Stimulated activated CD8-positive, alpha-beta memory T cell treated with anti-CD3 and anti-CD28 coated beads, Interleukin-7, amount 100 ng/mL, for 1 hour (primary cell): ENCODE measurements at places on chromosomes 4 and X.

DNA sequence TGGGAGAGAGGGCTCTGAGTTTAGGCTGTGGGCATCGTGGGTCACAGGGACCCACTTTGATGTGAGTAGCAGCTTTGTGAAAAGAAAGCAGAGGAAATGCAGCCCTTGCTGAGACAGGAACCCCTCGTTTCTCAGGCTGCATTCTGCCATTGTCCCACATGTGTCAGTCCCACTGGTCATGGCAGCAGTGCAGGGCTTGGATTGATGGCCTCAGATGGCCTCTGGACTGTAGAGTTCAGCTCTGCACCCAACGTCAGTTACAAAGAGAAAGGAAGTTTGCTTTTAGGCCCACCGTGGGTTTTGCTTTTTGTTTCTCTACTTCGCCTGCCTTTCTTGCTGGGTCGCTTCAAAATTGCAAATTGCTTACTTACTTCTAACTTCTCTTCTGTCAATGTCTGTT is 248.3 kb upstream of the KLF3 start:
- DNase-seq: no peak

DNA sequence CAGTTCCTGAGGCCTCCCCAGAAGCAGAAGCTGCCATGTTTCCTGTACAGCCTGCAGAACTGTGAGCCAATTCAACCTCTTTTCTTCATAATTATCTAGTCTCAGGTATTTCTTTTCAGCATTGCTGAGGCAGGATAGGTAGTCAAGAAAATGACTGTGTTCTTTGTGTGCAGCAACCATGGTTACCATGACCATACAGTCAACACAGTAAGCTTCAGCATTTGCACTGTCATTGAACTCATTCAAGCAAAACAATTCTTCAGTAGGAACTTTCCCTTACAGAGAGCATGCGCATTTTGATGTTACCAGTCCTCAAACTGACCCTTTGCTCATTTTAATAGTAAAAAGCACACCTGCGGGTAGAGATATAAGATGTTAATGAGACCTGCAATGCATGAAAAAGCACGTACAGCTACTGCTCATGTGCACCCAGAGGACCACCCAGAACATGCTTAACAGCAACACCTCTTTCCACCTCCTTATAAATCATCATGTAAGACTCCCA is 180.8 kb downstream of the PRKX start:
- DNase-seq: no peak

- no peak for DNase-seq
Measured at GRCh38 chrX:132463411-132463810, 25.4 kb downstream of the MBNL3 start.

DNA sequence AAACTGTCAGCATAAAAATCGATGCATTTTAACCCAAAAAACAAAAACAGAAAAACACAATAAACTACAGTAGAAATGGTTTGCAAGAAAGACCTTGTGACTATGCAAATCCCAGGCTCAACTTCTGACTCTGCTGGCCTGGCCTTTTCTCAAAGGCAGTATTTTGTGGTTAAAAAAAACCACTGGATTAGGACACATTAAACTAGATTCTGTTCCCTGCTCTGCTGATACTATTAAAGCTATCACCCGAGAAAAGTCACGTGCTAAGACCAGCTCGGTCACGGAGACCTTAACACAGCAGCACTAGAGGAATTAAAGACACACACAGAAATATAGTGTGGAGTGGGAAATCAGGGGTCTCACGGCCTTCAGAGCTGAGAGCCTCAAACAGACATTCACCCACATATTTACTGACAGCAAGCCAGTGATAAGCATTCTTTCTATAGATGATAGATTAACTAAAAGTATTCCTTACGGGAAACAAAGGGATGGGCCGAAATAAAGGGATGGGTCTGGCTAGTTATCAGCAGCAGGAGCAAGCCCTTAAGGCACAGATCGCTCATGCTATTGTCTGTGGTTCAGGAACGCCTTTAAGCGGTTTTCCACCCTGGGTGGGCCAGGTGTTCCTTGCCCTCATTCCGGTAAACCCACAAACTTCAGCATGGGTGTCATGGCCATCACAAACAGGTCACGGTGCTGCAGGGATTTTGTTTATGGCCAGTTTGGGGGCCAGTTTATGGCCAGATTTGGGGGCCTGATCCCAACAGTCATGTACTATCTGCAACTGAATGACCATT is 16.1 kb downstream of the CBR4 start:
- no peak for DNase-seq

DNA sequence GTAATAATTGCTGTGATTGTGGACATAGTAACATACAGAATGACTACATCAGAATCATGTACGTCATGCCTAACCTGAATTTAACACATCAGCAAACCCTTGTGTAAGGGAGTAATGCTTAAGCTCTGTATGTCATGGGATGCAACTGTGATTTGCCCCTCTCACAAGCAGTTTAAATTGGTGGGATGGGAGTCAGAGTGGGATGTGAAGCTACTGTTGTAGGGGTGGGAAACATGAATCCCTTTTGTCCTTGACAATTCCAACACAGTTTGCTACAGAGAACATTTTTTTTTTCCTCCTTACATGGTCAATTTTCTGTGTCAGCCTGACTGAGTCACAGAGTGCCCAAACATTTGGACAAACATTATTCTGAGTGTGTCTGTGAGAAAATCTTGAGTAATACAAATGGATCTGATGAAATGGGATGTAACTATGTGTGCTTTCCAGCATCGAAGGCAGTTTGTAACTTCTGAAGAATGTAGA is 392.8 kb downstream of the GPM6A start:
- no peak for DNase-seq

DNA sequence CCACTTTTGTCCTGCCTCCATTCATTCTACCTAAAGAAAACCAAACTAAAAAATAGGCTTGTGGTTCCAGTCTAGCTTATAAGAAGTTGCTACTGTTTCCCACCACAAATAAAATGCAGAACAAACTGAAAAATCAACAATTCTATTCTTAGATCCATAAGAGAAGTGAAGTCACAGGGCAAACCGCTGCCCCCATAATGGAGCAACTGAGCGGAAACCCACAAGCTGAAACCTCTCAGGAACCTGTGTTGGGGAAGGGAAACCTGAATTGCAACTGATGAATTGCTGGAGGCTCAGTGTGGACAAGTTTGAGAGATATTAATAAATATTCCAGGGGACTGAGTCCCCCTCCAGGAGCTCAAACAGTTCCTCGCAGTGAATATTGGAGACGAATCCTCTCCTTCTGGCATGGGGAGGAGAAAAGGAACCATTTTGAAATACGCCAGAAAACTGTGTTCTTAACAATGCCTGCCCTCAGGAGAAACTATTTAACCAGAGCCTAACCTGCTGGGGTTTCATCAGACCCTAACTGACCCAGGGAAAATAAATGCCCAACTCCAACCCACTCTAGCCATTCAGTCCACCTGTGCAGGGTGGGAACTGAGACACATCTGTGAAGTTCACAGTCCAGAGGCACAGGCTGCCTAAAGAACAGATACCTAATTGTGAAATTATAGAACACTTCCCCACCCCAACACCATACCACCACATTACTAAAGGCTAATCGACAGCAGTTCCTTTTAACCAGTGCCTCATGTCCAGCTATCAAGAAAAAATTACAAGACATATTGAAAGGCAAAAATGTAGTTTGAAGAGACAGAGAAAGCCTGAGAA is 22.8 kb upstream of the SH3RF1 start:
- DNase-seq: no peak

DNA sequence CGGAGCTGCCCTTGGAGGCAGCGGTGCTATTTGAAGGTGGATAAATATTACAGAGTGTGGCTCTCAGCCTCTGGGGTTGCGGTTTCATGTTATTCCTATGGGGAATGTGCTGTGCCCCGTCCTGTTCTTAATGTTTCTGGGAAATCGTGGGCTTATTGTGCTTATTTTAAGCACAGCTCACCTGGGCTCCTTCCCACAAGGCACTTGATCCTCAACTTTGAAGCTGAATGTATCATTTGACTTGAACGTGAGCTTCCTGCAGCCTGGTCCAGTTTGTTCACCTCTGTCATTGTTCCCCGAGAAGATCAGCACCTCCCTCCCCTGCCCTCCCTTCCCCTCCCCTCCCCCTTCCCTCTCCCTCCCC is 3.9 kb downstream of the SORCS2 start:
- DNase-seq: no peak

DNA sequence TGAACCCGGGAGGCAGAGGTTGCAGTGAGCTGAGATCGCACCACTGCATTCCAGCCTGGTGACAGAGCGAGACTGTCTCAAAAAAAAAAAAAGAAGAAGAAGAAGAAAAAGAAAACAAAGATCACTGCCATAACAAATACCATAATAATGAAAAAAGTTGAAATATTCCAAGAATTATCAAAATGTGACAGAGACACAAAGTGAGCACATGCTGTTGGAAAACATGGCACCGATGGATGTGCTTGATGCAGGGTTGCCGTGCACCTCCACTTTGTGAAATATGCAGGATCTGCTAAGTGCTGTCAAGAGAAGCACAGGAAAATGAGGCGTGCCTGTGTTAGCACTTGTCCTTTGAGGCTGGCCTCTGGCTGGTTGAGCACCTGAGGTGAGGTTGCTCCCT is 133.3 kb downstream of the STK32B start:
- no peak for DNase-seq

DNA sequence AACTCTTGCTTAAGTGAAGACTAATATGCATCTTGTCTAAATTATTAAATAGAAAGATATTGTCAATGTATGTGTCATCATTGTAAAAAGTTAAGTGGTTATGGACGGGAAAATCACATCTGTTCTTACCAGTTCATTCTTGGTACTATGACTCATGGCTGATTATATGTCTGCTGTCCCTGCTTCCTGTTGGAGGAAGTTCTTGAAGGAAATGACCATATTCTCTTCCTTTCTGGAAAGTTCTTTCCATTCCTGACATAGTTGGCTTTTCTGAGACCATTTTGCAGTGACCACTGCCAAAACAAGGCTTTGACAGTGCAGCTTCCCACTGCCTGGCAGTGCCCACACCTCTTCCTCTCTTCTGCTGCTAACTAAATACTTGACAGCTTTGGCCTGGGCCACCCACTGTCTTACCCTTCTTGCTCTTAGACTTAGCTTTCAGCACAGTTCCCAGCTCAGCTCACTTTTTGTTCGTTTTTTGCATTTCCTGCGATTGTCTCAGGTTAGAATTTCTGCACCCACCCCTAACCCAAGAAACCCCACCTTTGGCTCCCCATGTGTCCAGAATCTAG is 13.2 kb upstream of the CLDN24 start:
- DNase-seq: no peak

DNA sequence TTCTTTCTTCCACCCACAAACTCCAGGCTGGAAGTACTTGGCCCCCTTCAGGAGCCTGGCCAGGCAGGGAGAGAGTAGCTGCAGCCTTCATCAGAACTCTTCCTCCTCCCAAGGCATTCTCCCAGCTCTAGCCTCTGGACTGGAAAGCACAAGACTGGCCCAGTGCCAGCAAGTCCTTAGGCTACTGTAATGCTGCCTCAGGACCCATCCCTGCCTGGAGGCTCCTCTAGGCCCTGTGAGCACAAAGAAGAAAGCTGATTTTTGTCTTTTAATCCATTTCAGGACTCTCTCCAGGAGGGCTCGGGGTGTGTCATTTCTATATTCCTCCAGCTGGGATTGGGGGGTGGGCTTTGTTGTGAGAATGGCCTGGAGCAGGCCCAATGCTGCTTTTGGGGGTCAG is 10.8 kb downstream of the AWAT2 start:
- no peak for DNase-seq

- no peak for DNase-seq
Measured at GRCh38 chr4:122842984-122843531, 16.4 kb downstream of the FGF2 start.
